ENCODE measurements at places on chromosomes 7 and 10.

DNA sequence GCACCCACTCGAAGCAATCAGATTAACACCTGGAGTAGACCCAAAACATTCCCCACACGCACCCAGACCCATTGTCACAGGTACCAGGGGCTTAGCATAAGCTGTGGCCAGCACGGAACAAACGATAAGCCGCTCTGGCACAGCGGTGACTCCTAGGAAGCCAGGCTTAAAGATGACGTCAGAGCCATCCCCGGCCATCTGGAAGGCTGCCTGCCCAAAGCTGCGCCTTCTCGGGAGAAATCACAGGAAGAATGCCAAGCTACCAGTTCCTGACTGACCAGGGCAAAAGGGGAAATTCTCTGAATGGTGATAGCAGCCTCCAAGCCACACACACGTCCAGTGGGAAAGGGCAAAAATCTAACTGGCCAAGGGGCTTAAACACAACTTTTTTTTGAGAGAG, 13.0 kb upstream of the WIPI2 start:
- no peak for DNase-seq

DNA sequence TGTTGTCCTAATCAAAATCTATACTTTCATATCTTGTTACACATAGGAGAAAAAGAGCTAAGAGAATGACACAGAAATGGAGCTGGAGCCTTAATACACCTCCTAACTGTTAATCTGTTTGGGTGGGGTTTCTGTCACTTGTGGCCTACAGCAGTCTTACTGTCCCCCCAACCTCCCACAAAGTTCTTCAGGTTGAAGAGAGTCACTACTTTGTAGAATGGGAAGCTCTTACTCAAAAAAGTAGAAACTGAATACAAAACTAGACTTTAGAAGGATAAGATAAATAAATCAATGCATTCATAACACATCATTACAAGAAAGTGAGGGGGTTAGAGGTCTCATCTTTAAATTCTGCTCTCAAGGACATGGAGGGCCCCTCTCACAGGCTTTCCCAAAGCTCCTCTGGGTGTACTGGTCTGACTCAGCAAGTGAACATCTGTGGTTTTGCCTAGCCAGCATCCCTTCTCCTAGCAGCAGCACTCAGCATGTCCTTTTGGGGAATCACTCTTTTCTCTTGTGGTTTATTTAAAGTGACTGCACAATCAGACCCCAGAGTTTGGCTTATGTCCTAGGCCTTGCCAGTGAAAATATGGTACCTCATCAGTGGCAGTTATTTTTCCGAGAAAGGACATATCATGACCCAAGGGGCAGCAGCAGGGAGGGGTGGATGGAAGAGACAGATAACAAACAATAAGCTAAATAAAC, 2.0 kb upstream of the BLVRA start:
- peak; percentile 48 for DNase-seq

DNA sequence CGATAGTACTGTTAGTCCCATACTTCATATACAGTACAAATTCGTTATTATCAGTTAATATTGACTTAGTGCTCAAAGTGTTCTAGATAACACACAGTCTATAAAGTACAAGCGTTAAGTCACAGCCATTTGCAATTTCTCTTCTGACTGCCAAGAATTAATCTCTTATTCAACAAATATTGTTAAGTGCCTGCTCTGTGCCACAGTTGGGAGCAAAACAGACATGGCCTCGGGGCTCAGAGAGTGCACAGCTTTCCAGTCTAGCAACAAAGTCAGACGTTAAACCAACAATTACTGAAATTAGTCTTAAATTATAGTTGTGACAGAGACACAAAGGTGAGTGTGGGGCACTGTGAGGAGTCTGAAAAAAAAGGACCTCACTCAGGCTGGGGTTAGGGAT, 113.0 kb upstream of the DPP6 start:
- no peak for DNase-seq

DNA sequence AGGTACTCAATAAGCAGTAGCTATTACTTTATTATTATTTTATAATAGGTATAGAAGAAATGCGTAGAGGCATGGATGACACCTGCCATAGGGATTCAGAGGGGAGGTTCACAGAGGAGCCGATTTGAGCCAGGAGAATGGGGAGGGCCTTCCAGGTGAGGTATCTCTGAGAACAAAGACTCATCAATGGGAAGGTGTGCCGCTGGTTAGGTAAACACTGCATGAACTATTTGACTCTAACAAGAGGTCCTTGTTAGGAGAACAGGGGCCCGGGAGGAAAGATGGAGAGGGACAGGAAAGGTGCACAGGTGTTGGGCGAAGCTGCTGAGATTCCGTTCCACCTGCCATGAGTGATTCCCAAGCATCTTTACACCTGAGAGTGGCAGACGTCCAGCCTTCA, 41.8 kb upstream of the TMEM273 start:
- no peak for DNase-seq

DNA sequence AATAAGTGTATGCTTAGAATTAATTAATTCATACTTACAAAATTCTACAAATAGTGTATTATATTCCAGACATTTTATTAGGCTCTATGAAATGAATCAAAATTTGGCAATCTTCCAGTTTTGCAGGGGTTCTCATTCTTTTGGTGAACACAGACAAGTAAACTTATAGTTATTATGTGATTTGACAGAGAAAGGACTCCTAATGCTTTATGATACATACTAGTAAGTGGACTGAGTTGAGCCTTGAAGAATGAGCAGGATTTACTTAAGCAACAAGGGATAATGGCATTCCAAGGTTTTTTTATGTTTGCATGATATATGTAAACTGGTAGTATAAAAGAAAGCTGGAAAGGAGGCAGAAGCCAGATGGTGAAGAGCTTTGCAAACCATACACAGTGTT, 145.7 kb upstream of the FERD3L start:
- no peak for DNase-seq

DNA sequence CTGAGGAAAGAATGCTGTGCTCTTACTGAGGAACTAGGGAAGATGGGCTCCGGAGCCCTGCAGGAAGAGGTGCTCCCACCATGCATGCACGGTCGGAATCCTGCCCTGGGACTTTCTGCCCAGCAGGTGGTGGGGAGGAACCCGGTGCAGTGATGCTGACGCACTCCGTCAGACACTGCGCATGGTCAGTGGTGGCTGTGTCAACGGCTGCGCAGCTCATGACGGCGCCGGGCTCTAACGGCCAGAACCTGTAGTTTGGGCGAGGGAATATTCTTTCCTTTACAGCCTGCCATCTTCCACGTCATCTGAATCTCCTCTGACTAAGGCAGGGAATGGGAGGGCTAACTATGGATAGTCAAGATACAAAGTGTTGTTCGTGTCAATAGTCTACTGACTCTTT, 189.2 kb upstream of the MGMT start:
- no peak for DNase-seq

- no peak for DNase-seq
Observed at GRCh38 chr10:63283093-63283492, 150.0 kb downstream of the NRBF2 start.

- no peak for DNase-seq
Observed at GRCh38 chr10:107727767-107728317, 563.3 kb upstream of the SORCS1 start.

DNA sequence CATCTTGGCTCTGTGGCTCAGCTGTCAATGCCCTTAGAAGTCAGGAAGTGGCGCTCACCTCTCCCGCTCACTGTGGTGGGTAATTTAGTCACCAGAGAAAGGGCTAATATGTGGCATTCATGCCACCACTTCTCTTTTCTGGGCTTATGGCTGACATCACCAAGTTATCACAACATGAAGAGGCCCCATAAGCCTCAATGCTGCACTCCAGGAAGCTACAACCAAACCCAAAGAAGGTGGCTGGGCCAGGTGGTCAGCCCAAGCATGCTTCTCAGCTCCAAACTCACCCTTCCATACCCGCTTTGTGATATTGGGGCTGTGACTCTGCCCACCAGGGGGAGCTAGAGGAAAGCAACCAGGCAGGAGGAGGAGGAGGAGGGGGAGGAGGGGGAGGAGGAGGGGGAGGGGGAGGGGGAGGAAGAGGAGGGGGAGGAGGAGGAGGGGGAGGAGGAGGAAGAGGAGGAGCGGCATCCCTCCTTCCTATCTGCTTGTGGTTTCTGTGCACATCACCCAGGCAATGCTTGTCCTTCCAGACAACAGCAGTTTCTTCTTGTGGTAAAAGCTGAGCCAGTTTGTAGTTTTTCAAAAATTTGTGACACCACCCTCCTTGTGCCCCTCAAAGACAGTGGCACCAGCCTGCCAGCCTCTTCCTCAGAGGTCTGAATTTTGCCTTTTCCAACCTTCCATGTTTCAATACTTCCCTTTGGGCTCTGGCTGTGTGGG, 42.1 kb downstream of the CYP26A1 start:
- peak; percentile 45 for DNase-seq

GRCh38 chr10:44660271-44660670, 250.9 kb upstream of the TMEM72 start:
- DNase-seq, result no peak

DNA sequence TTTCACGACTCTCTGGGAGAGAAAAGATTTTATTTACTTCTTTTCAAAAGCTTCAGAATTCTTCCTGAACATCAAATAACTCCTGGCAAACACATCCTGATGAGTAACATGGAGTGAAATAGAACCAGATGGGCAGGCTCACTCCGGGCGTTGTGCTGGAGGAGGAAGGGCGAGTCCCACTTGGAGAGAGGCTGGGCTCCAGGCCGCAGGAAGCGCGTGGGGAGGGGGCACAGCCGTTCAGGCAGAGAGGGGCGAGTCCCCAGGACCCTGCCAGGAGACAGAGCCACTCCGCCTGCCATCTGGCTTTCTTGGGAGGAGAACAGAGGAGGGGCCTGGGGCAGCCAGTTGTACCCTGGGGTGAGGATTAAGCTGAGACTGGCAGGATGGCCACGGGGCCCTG, 265.9 kb upstream of the ZMIZ1 start:
- DNase-seq, result no peak

- DNase-seq, result no peak
Observed at GRCh38 chr7:155959894-155960293, 147.6 kb upstream of the SHH start.

DNA sequence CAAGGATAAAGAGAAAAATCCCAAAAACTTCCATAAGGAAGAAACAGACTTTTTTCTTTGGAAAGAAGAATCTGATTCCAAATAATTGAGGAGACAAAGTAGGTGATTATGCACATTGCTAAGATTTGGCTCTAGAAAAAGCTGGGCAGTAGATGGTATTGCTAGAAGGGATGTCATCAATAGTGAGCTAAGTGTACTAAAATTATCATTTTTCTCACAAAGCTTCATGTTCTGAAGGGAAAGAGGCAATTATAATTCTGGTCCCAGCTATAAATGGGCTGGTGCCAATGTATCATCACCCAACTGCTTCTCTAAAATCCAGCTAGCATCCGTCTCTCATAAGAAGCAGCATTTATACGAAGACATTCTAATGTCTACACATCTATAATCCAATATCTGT, 23.9 kb downstream of the STEAP1 start:
- no peak for DNase-seq

All from HTR-8/SVneo (cell line).